ENCODE measurements at places on chromosomes 6 and 20.

- DNase-seq: no peak
Observed at GRCh38 chr20:57160985-57161384, 105.5 kb downstream of the BMP7 start.

GRCh38 chr6:30612213-30612612 is 4.8 kb downstream of the PPP1R10 start:
- no peak for DNase-seq

- no peak for DNase-seq
Observed at GRCh38 chr6:111718990-111719389, 113.3 kb upstream of the TRAF3IP2 start.

GRCh38 chr20:37523012-37523391 is 2.0 kb downstream of the NNAT start:
- DNase-seq: no peak

DNA sequence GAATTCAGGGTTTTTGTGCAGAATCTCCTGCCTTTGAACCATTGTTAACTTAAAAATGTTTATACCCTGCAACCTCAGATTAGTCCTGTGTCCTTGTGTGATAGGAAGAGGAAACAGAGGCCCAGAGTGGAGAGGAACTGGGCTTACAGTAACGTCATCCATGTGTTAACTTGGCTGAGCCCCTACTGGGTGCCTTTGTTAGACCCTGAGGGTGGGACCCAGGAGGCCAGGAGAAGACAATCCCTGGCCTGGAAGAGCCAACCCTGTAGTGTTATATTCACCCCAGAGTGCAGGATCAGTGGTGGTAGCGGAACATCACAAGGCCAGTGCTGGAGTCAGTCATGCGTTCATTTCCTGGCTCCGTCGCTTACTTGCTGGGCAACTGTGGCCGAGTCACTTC is 10.6 kb downstream of the MYLK2 start:
- no peak for DNase-seq

DNA sequence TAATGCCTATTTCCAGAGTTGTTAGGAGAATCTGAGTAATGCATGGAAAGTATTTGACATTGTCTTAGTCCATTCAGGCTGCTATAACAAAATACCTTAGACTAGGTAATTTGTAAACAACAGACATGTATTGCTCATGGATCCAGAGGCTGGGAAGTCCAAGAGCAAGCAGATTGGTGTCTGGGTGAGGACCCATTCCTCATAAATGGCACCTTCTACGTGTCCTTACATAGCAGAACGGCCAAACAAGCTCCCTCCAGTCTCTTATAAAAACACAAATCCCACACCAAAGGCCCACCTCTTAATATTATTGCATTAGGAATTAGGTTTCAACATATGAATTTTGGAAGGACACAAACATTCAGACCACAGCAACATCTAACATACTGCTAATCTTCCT is 30.2 kb downstream of the MBOAT1 start:
- no peak for DNase-seq

DNA sequence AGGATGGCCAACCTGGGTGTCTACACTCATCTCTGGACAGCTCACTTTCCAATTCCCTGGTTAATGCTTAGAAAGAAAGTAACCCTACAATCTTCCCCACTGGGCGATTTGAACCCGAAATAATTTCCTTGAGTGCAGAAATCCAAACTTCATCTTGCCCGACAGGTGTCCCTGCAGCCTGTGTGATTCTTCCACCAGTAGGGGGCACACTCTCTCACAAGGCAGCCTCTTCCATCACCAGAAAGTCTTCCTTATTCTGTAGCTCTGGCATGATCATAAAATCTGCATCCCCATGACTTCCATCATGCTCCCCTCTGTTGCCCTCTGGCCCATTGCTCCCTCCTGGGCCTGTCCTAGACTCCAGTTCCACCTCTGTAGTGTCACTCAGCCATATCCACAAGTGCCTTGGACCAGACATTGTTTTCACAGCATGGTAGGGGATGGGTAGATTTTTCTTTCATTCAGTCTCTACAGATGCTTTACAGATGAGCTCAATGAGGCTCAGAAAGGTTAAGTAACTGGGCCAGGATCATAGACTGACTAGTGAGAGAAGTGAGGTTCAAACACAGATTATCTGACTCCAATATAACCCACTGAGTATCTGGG is 170.4 kb upstream of the SPTLC3 start:
- DNase-seq: no peak

DNA sequence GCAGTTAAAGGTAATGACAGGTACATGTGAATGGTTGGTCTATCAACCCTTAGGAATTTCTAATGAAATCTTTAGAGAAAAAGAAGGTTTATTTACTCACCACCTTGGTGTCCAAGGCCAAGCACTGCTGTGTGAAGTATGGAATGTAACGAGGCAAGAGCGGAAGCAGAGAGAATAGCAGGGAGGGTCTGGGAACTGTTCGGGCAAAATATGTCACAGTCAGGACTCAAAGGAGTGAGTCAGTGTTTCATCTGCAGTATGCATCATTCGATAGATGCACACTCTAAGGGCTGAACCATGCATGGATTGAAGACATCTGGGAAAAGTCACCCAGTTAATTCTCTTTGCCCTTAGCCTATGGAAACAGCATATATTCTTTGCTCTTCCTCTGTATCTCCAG is 33.2 kb downstream of the ADGRF5 start:
- no peak for DNase-seq

GRCh38 chr6:41599852-41600445 is 38.3 kb upstream of the MDFI start:
- no peak for DNase-seq

- DNase-seq: no peak
Observed at GRCh38 chr20:57395111-57395966, 4.1 kb downstream of the RBM38 start.

GRCh38 chr20:63093966-63094766 is 87.4 kb upstream of the BHLHE23 start:
- DNase-seq: no peak

GRCh38 chr6:163367497-163368183 is 46.9 kb upstream of the QKI start:
- no peak for DNase-seq

DNA sequence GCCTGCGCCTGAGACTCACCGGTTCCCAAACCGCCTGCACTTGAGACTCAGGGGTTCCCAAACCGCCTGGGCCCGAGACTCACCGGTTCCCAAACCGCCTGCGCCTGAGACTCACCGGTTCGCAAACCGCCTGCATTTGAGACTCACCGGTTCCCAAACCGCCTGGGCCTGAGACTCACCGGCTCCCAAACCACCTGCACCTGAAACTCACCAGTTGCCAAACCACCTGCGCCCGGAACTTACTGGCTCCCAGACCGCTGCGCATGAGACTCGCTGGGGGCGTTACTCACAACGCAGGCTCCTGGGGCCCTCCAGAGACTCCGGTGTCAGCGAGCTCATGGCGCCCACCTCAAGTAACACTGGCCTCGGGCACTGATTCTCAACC is 90.2 kb downstream of the DACT2 start:
- no peak for DNase-seq

DNA sequence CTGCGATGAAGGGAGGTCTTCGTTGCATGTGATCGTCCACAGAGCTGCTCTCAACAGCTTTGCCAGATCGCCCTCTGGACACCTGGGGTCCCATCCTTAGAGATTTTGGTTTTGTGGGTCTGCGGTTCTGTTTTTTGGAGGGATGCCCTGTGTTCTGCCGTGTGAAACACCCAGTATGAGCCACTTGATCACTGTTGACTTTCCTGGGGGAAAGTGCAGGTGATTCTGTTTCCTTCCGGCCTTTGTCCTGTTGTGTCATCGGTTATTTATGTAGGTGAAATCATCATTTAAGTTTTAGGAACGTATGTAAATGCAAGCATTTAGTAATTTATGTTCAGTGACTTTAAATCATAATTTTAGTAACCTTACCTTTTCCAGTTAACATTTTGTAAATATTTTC is 56.4 kb upstream of the SLC22A1 start:
- no peak for DNase-seq

DNA sequence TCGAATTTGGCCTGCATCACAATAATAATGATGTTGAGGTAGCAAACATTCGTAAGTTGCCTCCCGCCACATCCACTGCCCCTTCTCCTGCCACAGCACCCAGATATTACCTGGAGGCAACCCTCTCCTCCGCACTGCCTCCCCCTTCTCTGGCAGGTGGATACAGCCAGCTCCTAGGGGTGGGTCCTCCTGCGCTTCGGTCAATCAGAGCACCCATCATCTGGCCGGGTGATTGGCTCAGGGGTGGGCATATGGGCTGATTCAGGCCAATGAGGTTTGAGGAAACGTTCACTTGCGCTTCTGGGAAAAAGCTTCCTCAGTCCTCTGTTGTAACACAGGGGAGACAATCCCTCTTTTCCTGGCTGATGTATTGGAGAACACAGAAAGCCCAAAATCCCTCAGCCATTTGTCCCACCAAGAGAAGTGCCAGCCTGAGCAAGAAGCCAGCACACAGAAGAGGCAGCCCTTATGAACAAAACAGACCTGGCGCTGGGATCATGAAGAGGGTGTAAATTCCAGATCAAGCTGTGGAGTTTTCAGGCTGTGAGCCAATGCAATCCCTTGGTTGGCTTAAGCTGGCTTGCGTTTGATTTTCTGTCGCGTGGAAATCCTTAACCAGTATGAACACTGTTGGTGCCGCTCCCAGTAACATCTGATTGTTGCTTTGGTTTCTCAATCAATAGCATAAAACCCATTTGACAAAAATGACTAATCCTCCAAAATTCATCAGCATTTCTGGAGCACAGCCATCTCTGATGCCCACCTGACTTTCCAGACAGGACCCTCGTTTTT is 82.2 kb downstream of the PRDM1 start:
- DNase-seq: no peak

DNA sequence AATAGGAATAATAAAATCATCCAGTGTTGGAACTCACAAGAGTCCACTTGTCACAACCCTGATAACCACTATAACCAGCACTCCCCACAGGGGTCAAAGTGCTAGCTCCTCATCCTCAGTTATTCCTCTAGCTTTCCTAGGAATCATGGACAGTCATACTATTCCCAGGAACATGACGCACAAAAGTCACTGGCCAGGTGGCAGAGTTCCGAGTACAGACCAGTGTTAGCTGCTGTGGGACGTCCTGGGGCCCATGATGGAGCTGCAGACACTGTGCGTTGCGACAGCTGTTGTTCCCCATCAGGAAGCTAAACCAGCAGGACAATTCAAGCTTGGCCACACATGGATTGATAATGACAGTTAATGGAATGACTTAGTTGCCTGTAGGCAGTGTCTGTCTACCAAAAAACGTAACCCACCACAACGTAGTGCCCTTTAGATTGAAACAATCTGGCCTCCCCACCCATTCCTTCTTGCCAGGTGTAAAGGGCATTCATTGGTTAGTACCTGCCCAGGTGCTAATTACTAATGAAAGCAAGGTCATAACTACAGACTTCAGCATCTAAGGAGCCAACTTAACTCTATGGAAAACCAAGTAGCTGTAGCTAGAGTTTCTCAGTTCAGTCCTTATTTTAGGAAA is 17.4 kb downstream of the EZR start:
- no peak for DNase-seq
